Gastrocnemius medialis (tissue), 4 donors: ENCODE measurements at places on chromosomes 6 and 20.
A peak's percentile ranks its signal among the peaks of the same experiment; 100 is the strongest.

GRCh38 chr6:35534407-35535170 lies 21.9 kb upstream of the TULP1 start:
- DNase-seq, result no peak

GRCh38 chr20:1536893-1537730 lies 20.4 kb downstream of the SIRPD start:
- no peak for DNase-seq

- no peak for DNase-seq
Measured at GRCh38 chr6:129135451-129135850, 252.5 kb downstream of the LAMA2 start.

DNA sequence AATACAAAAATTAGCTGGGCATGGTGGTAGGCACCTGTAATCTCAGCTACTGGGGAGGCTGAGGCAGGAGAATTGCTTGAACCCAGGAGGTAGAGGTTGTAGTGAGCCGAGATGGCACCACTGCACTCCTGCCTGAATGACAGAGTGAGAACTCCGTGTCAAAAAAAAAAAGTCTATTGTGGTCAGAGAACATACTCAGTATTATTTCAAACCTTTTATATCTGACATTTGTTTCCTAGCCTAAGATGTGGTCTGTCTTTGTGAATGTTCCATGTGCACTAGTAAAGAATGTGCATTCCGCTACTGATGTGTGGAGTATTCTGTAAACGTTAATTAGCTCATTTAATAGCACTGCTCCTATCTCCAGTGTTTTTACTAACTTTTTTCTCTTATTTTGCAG lies 11.7 kb downstream of the RAB22A start:
- no peak for DNase-seq

DNA sequence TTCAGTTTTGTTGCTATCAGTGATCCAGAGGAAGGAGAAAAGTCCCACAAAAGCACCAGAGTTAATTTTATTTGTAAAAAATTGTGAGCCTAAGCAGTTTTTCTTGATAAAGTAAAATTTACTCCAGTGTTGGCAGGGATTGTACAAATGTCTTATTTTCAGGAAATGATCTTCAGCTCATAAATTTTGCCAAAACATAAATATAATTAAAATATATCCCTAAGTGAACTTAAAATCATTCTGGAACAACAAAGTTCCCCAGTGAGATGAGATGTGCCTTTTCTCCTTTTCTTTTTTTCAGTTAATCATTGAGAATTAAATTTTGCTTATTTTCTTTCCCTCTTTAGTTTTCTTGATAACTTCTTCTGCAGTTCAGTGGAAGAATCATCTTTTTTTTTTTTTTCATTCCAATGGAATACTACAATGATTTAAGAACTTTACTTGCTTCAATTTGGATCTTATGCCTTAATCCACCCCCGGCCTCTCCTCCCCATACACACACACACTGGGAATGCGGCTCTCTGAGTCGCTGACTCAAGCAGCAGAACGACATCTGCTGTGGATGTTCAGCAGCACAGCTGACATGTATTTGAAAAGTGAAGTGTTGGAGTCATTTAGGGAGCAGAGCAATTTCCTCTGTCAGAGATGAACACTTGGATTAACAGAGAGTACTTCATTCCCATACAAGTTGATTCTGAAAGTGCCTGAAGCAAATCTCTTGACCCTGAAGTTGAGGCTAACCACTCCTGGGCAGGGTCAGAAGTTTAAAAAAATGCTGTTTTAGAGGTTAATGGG lies 27.7 kb upstream of the LAMA4 start:
- DNase-seq, result no peak

GRCh38 chr20:17995967-17996819 lies 27.4 kb downstream of the MGME1 start:
- peak; percentile 18 for DNase-seq

GRCh38 chr6:70280400-70280853 lies 22.5 kb downstream of the COL9A1 start:
- DNase-seq, result no peak

- no peak for DNase-seq
Measured at GRCh38 chr6:7328243-7328642, 15.2 kb upstream of the SSR1 start.

GRCh38 chr6:126232671-126233070 lies 107.2 kb upstream of the CENPW start:
- no peak for DNase-seq

GRCh38 chr20:57898332-57898731 lies 188.5 kb upstream of the PMEPA1 start:
- no peak for DNase-seq

DNA sequence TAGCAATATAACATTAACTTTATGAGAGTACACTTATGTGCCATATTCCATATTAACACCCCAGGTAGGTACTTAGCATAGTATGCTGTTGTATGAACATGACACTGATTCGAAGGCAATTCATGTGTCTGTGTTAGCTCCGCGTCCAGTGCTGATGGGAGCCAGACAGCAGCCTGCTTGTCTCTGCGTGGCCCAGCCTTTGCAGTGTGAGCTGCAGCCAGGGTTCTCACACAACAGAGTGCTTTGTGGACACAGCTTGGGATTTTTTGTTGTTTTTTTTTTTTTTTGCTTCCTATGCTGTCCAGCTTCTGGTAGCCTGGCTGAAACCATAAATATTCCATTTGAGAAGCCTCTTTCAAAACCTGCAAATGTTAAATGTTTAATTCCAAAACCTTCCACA lies 350.9 kb downstream of the SMOC2 start:
- DNase-seq, result no peak

DNA sequence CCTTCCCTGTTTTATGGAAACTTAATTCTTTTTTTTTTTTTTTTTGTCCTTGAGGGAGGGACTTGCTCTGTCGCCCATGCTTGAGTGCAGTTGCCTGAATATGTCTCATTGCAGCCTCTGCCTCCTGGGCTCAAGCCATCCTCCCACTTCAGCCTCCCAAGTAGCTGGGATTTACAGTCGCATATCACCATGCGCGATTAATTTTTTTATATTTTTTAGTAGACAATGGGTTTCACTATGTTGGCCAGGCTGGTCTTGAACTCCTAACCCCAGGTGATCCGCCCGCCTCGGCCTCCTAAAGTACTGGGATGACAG lies 654 bp downstream of the TMEM14C start:
- no peak for DNase-seq

DNA sequence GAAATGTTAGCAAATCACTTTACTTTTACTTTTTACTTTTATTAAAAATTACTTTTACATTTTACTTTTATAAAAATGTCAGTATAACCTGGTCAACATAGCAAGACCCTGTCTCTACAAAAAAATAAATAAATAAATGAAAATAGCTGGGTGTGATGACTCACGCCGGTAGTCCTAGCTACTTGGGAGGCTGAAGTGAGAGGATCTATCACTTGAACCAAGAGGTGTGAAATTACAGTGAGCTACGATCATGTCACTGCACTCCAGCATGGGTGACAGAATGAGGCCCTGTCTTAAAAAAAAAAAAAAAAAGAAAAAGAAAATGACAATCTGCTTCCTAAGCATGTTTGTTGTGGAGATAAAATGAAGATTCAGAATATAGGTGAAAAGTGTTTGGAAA lies 31.0 kb upstream of the FBXO30 start:
- DNase-seq, result no peak

DNA sequence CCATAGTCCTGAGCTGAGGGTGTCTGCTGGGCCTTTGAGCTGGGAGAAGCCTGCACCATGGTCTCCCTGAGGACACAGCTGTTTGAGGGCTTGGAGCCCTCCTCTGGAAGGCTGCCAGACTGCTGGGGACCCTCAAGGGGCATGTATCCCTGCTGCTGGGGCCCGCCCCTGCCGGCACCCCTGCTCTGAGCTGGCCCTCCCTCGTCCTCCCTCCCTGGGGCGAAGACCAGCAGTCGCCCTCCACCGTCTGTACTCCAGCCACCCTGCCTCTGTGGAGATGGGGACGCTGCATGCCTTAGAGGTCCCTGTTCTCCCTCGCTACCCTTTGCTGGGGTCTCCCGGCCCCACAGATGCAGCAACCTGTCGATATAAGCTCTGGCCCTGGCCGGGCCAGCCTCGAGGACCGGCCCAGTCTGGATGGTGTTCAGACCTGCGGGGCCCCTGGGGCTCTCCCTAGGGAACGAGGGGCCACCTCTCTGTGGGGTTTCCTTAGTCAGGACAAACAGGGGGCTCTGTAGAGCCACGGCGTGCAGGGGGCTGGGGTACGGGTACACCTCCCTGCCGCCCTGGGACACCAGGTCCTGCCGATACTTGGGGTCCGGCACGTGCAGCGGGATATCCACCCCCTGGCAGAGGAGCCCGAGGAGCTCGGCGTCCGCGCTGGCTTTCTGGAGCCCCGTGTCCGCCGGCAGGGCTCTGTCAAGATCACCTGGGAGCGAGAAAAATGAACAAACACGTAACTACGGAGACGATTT lies 11.0 kb downstream of the DACT2 start:
- no peak for DNase-seq

DNA sequence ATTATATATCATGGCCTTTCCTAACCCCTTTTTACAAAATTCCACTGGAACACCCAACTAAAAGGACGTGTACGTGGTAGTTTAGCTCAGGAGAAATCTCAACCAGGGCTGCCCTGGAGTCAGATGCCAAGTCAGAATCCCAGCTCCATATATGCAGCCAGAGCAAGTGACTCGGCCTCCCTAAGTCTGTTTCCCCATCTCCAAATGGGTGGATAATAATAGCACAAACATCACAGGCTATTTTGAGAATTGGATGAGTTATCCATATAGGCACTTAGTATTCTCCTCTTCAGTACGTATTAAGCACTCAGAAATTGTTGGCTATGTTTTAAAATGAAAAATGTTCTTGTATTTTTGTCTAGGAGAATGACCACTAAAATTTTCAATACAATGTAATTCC lies 481.5 kb downstream of the CD109 start:
- DNase-seq, result no peak

- no peak for DNase-seq
Measured at GRCh38 chr6:7650878-7651277, 60.9 kb downstream of the SNRNP48 start.

GRCh38 chr6:95243053-95243452 lies 334.3 kb upstream of the MANEA start:
- DNase-seq, result no peak

- DNase-seq, result no peak
Measured at GRCh38 chr20:20293691-20294385, 74.1 kb upstream of the INSM1 start.

- no peak for DNase-seq
Measured at GRCh38 chr6:45822246-45822812, 193.3 kb downstream of the CLIC5 start.

GRCh38 chr6:7145885-7146828 lies 38.4 kb downstream of the RREB1 start:
- peak; percentile 68 for DNase-seq

- DNase-seq, result no peak
Measured at GRCh38 chr20:52312132-52312729, 120.7 kb upstream of the ZFP64 start.

DNA sequence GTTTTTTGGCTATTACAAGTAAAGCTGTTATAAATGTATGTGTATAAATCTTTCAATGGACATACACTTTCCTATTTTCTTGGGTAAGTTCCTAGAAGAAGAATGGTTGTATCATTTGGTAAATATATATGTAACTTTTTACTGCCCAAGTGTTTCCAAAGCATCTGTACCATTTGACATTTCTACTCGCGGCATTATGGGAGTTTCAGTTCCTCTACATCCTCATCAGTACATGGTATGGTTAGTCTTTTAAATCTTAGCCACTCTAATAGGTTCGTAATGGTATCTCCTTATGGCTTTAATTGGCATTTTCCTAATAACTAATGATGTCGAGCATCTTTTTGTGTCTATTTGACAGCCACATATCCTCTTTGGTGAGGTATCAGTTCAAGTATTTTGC lies 12.9 kb downstream of the SNPH start:
- no peak for DNase-seq

DNA sequence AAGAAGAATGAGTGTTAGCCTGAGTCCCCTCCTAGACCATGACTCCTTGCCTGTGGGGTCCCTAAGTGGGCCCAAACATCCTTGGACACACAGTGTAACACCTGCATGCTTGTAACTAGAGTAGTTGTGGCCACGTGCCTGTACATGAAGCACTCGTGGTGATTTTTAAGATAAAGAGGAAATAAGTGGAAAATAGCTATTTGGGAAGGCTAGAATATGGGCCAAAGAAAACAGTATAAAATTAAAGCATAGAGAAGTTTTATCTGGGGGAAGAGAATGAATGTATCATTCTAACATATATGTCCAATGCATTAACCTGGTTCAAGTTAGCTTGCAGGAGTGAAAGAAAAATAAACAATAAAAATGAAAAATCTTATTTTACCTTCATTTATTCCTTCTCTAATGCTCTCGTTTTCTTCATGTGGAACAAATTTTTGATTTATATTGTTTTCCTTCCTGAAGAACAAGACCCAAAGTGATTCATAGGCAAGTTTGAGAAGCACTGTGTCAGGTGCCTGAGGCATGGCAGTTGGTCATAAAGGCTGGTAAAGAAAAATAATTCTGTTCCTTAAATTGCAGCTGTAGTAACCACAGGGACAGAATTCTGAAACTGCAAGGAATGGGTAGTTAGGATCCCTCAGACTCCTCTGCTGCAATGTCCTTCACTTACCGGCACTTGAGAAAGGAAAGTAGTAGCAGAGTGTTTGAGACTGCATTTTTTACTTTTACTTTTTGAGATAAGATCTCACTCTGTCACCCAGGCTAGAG lies 8.5 kb upstream of the CST3 start:
- no peak for DNase-seq

- no peak for DNase-seq
Measured at GRCh38 chr6:3721810-3722621, 29.5 kb downstream of the PXDC1 start.

DNA sequence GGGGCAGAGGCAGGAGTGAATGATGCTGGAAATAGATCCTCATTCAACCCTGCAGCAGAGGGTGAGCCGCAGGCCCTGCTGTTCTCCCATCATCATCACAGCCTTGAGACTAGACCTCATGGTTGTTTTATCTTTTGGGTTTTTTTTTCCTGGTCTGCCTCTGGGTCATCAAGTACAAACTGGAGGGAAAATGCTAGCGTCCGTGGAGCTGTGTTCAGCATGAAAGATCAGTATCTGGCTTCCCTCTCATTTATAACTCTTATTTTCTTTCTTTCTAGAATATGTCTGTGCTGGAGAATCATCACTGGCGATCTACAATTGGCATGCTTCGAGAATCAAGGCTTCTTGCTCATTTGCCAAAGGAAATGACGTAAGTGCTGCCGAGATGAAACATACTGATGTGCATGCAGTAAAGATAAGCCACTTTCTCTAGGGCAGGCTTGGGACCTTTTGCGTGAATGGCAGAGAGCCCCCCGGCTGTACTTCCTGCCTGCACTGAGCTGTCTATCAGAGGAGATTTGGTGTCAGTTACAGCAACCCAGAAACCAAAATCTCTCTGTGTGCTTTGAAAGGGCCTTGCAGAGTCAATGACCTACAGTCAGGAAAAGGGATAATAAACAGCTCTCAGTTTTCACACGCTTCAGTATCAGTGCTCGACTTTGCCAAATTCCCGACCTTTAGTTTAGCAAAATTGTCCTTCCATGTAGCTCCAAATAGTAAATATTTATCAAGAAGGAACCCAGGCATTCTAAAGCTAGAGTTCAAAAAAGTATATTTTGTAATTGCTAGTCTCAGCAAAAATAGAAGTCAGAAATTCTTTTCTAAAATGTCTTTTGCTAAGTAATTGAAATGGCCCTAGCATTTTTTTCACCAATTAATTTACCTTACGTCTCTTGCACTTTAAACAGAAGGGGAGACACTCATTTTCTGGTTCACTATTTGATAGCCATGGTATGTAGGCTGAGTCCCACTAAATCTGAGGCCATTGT lies 76.3 kb downstream of the MTFR2 start:
- DNase-seq, result no peak

GRCh38 chr6:29737707-29738630 lies 14.7 kb downstream of the HLA-F start:
- peak; percentile 48 for DNase-seq

- no peak for DNase-seq
Measured at GRCh38 chr20:37228082-37228481, 33.5 kb downstream of the GHRH start.

- DNase-seq, result no peak
Measured at GRCh38 chr6:144346719-144347447, 61.7 kb downstream of the UTRN start.
